ENCODE measurements at places on chromosomes 3 and 15. TPM values are rescaled to one million over a fixed set of nuclear protein-coding genes. Genes with fewer than 3 reads are reported as not detected.

The GP5 gene
- total RNA-seq = 0.18 TPM

The FBXO40 gene
- not detected for total RNA-seq

The TMEM158 gene
- 3.8 TPM for total RNA-seq

The IQCF5 gene
- not detected for total RNA-seq

- DNase-seq = no peak
Measured at GRCh38 chr3:123296836-123297626, 95.3 kb downstream of the SEC22A start.

- DNase-seq = no peak
Measured at GRCh38 chr15:55170361-55170760, 26.4 kb downstream of the RSL24D1 start.

- DNase-seq = no peak
Measured at GRCh38 chr15:92809880-92810361, 90.2 kb upstream of the CHD2 start.

DNA sequence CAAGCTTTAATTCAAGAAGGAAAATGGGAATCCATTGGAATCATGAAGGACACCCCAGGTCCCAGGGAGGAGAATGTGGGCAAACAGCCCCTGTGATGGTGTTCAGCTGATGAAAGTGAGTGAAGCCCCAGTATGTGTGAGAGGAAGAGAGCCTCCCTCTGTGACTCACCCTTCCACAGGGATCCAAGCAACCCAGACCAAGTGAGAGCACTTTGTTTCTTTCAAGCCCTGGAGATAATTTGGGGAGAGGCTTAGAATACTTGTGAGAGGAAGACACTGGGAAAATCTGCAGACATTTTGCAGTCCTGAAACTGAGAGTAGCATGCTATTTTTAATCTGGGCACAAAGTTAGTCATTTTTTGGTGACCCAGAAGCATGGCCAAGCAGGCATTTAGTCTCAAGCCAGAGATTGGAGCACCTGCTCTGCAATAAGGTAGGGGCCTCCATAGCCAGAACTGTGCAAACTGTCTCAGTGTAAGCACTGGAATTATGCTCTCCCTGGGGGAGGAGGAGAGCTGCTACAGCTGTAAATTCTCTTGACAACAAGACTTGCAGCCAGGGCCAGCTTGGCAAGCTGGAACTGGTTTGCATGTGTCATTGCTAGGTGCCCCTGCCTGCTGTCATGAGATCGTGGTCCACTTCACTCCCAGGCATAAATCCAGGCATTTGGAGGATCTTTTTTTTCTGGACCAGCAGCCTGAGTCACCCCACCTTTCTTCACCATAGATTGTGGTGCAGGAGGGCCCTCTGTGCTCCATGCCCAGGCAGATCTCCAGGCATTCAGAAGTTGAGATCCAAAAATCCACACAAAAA, 537.8 kb upstream of the DPPA4 start:
- no peak for DNase-seq

GRCh38 chr3:89845053-89845452, 737.6 kb downstream of the EPHA3 start:
- no peak for DNase-seq

GRCh38 chr3:88057630-88058305, 1.0 kb downstream of the CGGBP1 start:
- DNase-seq = no peak

GRCh38 chr15:70806992-70807712, 43.8 kb upstream of the UACA start:
- no peak for DNase-seq

DNA sequence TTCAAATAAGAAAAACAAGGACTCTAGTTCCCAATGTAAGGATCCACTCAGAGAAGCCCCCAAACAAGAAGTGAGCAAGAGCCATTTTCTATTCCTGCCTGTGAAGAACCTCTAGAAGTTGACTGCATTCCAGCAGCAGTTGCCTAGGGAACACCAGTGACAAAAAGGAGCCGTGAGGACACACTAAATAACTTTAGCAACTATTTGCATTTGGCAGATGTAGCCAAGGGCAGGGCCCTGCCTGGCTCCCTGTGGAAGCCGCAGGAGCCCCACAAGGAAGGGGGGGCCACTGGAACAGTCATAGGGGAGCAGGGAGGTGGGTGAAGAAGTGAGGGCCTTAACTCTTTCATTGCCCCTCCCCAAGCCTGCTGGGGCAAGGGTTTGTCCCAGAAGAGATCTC, 470.2 kb upstream of the PROK2 start:
- no peak for DNase-seq

DNA sequence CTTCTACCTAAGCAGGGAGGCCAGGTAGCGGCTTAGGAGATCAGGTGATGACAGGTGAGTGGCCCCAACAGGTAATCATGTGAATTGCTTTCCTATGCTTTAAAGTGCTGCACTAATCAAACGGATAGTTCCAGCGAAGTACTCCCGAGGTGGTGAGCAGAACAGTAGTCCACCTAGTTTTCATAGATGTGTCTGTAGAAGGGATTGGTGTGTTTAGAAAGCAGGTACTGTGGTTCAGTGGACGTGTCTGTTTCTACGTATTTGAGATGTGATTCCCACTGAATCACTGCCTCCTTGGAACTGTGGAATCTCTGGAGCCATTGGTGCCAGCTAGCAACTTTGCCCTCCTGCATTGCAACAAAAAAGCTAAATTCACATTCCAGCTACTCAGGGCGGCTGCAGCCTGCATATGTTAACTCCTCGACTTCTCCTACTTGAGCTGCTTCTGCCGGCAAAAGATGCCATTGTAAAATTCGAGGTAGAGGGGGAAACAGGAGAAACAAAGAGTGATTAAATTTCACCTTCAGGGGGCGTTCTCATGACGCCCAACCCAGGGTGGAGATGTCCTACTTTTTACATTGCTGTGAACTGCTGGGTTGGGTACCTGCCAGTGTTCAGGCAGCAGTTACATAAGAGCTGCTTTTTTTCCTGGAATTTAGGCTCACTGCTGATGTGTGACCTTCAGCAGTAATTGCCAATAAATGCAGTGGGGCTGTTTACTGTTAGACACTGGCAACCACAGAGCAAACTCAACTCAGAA, 227.3 kb downstream of the ITPR1 start:
- no peak for DNase-seq

DNA sequence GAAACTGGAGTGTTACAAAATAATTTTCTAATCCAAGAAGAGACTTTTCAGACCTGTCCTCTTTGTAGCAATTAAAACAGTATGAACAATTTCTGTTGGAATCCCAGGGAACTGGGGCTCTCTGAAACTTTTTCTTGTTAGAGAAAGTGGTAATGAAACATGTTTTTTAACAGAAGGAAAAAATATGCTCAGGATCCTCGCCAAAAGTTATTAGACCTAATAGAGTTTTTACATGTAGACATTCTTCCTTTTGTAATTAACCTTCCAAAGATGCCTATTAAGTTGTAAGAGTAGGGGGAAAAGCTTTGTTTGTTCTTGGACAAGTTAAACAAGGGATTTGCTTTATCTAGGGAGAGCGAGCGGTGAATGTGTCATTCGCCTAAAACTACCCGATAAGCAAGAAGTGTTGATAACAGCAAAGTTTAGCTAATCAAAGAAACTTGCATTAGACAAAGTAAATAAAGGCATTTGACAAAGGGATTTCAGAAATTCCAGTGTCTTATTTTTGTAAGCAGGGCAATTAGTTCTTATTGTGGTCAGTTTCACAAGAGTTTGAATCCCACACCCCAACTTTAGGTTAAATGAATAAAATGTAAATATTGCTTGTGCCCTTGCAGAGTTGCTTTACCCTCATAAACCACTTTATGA, 2.3 kb downstream of the RARB start:
- DNase-seq = no peak

GRCh38 chr3:23036728-23037127, 166.4 kb upstream of the UBE2E2 start:
- DNase-seq = no peak

DNA sequence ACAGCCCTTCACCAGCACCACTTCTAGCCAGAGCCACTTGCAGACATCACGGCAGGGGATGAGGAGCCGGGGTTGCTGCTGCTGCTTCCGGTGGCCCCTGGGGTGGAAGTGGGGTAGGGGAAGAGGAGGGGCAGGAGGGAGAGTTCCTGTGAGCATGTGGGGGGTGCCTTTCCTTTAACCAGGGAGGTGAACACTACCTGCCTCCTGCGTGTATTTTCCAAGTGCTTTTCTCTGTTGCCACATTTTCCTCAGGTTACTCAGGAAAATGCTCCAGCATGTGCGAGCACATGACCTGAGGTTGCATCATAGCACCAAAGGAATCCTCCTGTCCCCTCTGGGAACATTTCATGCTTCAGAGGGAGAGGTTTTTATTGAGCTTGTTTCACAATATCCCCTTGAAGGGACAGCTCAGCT, 12.2 kb upstream of the SACM1L start:
- no peak for DNase-seq

DNA sequence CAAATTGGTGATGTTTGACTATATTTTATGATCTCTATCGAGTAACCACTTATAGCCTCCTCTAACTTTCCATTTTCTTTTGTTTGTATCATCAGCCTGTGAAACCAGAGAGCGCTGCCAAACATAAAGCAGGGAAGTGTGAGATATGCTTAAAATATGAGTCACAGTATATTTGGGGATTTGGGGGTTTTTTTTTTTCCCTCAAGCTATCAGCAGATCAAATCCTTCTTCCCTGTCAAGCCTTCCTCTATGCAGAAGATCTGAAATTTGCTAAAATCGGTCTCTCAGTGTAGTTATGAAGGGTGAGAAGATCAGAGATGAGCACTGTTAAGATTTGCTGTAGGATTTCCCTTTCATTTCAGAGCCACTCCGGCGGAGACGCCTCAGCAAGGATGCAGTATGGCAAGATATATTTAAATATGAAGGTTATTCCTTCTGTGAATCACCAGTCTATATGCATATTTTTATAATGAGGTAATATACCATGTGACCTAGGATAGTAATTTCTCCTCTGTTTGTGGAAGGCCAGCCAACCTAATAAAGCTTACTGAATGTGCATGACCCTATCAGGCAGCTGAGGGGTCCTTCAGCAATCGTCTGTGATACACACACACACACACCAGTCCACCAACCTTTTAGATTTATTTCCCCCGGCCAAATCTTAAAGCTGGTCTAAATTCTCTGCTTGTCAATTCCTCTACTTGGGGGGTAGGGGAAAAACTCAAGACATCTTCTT, 474.1 kb downstream of the FOXP1 start:
- DNase-seq = no peak
